Activated CD8-positive, alpha-beta T cell treated with anti-CD3 and anti-CD28 coated beads, Interleukin-2, amount 10 ng/mL, durations not matched to agents 7 days and 5 days (primary cell): ENCODE measurements at places on chromosomes 4 and X. TPM values are rescaled to one million over a fixed set of nuclear protein-coding genes. Genes with fewer than 3 reads are reported as not detected.

- DNase-seq: no peak
- H3K36me3 ChIP-seq: no peaks in the 10 kb centered on the region
- no peak overlapping the region for H3K27ac ChIP-seq
- no peak overlapping the region for H3K4me3 ChIP-seq
These were observed 26.0 kb downstream of the CAPN6 start for GRCh38 chrX:111244235-111244750.

GRCh38 chr4:148200960-148201359 lies 241.3 kb downstream of the NR3C2 start:
- H3K27me3 ChIP-seq: no peaks in the 10 kb centered on the region
- H3K36me3 ChIP-seq: no peaks in the 10 kb centered on the region
- peaks cover 5% of the 10 kb centered on the region for H3K4me1 ChIP-seq
- no peak overlapping the region for H3K27ac ChIP-seq

- H3K27me3 ChIP-seq: peaks cover 5% of the 10 kb centered on the region
- no peak overlapping the region for H3K27ac ChIP-seq
- H3K4me3 ChIP-seq: no peak overlapping the region
- peak; percentile 63 for DNase-seq
- no peaks in the 10 kb centered on the region for H3K36me3 ChIP-seq
These were observed 61.5 kb upstream of the MMAA start for GRCh38 chr4:145557720-145558119.

DNA sequence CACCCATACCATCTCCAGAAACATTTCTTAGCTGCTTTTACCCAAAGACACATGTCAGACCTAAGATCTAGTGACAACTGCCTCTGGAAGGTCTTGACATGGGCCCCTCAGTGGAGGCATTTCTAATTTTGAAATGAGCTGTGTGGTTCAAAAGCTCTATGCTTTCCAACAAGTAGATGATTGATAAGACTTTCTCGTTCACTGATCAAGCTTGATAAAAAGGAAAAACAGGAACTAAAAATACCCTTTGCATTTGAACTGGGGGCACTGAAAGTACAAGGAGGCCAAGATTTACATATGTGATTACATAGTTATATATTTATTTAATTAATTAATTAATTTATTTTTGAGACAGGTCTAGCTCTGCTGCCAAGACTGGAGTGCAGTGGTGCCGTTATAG lies 61.3 kb upstream of the SCOC start:
- H3K36me3 ChIP-seq: no peaks in the 10 kb centered on the region
- H3K27me3 ChIP-seq: peaks cover 9% of the 10 kb centered on the region
- no peaks in the 10 kb centered on the region for H3K4me1 ChIP-seq
- H3K27ac ChIP-seq: no peak overlapping the region
- no peak for DNase-seq

RAI2 gene
- not detected for total RNA-seq

TMPRSS11F gene
- not detected for total RNA-seq

GRCh38 chr4:19857380-19857779 lies 394.3 kb upstream of the SLIT2 start:
- no peaks in the 10 kb centered on the region for H3K27me3 ChIP-seq
- no peak overlapping the region for H3K27ac ChIP-seq
- DNase-seq: no peak

DNA sequence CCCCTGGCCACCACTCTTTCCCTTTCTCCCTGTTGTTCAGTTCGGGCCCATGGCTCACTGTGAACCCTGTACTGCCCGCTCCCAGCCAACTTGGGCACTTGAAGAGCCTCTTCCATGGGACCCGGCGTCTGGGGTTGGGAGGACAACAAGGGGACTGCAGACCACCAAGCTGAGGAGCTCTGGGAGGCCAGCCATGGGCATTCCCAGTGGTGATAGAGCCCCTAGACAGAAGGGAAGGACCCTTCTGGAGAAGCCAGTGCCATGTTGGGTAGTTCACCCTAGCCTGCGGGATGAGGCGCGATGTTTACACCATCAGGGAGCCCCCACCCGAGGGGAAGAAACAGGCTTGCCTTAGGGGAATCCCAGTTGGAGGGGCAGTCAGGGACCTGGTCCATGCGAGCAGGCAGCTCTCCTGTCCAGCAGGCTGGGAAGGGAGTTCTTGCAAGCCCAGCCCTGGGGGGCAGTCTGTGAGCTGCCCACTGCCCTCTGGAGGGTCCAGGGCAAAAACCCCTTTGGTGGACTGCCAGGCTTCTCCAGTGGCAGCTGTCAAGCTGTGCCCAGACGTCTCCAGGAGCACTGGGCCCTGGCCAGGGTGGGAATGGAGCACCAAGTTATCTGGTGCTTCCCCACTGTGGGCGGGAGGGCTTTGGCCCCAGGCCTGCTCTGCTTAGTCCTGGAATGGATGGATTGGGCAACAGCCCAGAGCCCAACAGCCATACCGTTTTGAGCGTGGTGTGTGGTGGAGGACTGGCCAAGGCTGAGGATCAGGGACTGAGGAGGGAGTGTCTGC lies 23.7 kb upstream of the UBA1 start:
- H3K4me1 ChIP-seq: no peaks in the 10 kb centered on the region
- H3K4me3 ChIP-seq: no peak overlapping the region
- H3K27me3 ChIP-seq: no peaks in the 10 kb centered on the region
- DNase-seq: no peak

- no peaks in the 10 kb centered on the region for H3K36me3 ChIP-seq
- no peak for DNase-seq
- no peak overlapping the region for H3K4me3 ChIP-seq
- no peaks in the 10 kb centered on the region for H3K27me3 ChIP-seq
These were observed 17.2 kb upstream of the PDHA1 start for GRCh38 chrX:19326567-19326966.

GRCh38 chrX:139039041-139039440 lies 327.5 kb upstream of the FGF13 start:
- H3K27me3 ChIP-seq: no peaks in the 10 kb centered on the region
- H3K36me3 ChIP-seq: no peaks in the 10 kb centered on the region
- no peak overlapping the region for H3K4me3 ChIP-seq
- no peaks in the 10 kb centered on the region for H3K4me1 ChIP-seq
- no peak overlapping the region for H3K27ac ChIP-seq
- no peak for DNase-seq

DNA sequence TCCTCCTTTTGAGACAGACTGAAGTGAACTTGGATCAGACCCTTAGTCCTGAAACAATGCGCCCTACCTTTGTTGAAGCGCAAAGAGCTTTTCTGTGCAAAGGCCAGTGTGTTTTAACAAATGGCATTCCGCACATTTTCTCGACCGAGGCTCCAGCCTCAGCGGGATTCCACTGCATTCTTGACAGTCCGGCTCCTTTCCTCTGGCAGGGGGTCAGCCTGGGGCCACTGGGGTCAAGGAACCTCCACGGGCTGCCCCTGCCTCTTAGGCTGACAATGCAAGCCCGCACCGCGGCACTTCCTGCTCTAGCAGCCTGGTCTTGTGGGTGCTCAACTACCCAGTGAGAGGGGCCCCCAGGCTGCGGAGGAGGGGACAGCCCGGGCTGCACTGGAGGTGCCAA lies 47.2 kb upstream of the TFDP3 start:
- no peak overlapping the region for H3K4me3 ChIP-seq
- no peaks in the 10 kb centered on the region for H3K27me3 ChIP-seq
- no peak overlapping the region for H3K27ac ChIP-seq
- H3K36me3 ChIP-seq: no peaks in the 10 kb centered on the region
- no peak for DNase-seq
- H3K4me1 ChIP-seq: no peaks in the 10 kb centered on the region
